ENCODE measurements at places on chromosomes 11 and 22.
A peak's percentile ranks its signal among the peaks of the same experiment; 100 is the strongest.

GRCh38 chr11:86459002-86459385, 84.3 kb downstream of the CCDC81 start:
- DNase-seq = no peak

GRCh38 chr11:122981388-122982264, at the start of gene BSX:
TSS of gene BSX (minus strand) at chr11:122981834. CDS start at chr11:122981671, 163 bp downstream.
- DNase-seq = peak; percentile 95

DNA sequence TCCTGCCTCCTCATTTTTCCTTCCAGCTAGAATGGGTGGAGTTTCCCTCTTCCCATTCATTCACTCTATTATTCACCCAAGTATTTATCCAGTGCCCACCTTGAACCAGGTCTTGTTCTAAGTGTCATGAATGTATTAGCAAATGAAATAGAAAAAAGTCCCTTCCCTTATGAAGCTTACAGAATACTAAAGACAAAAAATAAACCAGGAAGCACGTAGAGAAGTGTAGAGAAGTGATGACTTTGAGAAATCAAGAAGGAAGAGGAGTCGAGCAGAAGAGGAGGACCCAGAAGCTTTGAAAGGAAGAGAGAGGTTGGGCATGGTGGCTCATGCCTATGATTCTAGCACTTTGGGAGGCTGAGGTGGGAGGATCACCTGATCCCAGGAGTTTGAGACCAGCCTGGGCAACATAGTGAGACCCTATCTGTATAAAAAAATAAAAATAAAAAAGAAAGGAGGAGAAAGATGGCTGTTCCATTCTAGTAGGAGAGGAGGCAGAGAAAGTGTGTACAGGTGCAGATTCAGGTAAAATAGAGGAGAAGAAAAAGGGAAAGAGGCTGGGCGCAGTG, 17.1 kb upstream of the SYVN1 start:
- DNase-seq = no peak

DNA sequence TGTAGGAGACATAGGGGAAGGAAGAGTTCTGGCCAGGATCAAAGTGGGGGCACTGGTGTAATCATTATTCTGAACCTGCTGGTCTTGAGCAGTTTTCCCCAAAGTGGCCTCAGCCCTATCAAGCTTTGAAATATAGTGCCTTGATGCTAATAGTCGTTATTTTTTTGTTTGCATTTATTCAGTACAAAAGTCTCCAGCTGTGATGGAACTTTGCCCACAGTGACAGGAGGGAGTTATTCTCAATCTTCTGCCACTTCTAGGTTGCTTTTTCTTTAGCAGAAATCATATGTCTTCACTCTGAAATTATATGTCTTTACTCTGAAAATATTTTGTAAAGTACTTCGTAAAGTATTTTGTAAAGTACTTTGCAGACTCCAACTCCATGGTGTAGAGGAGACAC, 93.1 kb downstream of the FAT3 start:
- DNase-seq = no peak

GRCh38 chr11:34343153-34343552, 14.7 kb downstream of the ABTB2 start:
- no peak for DNase-seq

- DNase-seq = no peak
Measured at GRCh38 chr22:32518381-32518780, 43.8 kb downstream of the FBXO7 start.

DNA sequence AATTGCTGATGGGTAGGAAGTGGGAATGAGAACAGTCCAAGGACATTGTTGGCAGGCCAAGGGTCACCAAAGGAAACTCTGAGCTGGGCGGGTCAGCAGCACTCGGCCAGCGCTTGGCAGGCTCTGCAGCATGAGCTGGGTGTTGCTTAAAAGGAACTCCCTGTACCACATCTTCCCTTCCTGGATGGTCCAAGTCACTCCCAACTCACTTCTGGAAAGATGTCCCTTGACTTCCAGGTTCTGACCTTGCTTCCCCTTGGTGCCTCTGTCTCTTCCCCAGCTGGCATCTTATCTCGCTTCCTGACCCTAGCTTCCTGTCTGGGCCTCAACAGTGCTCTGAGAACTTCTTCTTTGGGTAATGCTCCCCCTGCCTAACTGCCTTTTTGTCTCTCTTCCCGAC, 24.8 kb upstream of the SWAP70 start:
- no peak for DNase-seq

DNA sequence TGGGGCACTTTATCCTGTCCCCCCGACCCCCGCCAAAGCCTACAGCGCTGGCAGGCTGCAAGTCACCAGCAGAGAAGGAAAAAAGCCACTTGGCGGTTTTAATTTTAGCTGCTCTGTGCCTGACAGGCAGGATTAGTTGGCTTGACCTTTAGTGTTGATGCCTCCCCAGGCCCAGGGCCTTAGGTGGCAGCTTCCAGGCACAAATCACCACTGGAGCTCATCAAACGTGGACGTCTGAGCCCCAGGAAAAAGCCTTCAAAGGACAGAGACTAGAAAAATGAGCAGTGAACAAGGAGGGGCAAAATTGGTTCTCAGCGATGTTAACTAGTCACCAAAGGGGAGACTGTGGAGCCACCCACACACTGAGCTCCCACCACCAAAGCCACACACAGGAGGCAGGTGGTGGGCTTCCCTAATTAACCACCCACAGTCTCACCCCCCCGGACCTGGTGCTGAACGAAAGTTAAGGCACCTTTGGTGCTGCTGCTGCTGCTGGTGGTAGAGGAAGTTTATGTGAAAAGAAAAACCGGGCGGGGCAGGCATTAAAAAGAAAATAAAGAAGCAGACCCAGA, 4.4 kb upstream of the PYGM start:
- DNase-seq = no peak

- DNase-seq = no peak
Measured at GRCh38 chr11:110098645-110099044, 5.5 kb downstream of the ZC3H12C start.

- DNase-seq = no peak
Measured at GRCh38 chr11:83545494-83546260, 259.5 kb upstream of the CCDC90B start.

GRCh38 chr11:11961399-11962028, 46.9 kb downstream of the DKK3 start:
- DNase-seq = no peak

- DNase-seq = no peak
Measured at GRCh38 chr11:47498584-47499152, 49.7 kb upstream of the RAPSN start.

DNA sequence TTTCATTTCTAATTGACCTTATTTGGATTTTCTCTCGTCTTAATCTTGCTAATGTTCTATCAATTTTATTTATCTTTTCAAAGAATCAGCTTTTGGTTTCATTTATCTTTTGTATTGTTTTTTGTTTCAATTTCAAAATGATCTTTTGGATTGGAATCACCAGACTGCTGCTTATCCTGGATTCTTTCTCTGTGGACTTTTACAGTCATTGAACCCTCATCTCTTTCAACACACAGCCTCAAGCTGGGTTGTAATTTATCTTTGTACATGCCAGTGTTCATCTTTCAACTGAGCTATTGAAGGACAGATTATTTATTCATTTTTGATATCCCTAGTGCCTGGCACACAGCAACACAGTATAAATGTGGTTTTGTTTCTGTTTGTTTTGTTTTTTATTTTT, 195.9 kb downstream of the ARHGAP42 start:
- no peak for DNase-seq

GRCh38 chr11:10777806-10778205, 26.8 kb downstream of the CTR9 start:
- no peak for DNase-seq

DNA sequence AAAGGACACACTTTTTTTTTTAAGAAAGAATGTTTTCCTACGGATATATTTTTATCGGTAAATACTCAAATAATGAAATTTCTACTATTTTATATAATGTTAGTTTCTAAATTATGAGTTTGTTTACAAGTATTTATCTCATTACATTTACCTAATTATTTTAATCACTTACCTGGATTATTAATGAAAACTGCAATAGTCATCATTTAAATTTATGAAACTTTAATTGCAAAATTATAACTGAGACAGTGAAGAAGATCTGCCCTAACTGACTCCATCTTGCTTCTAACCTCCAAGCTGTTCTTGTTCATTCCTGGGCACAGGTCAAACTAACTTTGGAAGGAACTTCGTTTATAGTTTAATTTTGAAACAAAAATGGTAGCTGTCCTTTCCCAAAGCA, 25.2 kb upstream of the VSTM5 start:
- DNase-seq = no peak

- no peak for DNase-seq
Measured at GRCh38 chr22:45067731-45068130, 57.9 kb upstream of the PHF21B start.

DNA sequence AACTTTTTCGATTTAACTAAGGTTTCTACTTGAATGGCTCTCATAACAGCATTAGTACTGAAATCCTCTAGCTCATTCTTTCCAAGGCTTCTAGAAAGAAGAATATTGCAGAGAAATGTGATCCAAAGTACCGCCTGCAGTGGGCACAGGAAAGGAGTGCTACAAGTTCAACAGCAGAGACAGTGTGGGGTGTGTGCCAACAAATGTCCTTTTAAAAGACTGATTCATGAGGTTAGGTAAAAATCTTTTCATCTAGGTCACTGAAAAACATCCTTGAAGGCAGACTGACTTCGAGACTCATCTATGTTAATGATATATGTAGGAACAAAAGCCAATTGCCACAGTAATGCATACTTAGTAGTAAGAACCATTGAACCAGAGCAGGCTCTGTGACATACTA, 349.1 kb upstream of the PITPNB start:
- DNase-seq = no peak

- no peak for DNase-seq
Measured at GRCh38 chr11:71562120-71562519, 3.2 kb upstream of the KRTAP5-10 start.

DNA sequence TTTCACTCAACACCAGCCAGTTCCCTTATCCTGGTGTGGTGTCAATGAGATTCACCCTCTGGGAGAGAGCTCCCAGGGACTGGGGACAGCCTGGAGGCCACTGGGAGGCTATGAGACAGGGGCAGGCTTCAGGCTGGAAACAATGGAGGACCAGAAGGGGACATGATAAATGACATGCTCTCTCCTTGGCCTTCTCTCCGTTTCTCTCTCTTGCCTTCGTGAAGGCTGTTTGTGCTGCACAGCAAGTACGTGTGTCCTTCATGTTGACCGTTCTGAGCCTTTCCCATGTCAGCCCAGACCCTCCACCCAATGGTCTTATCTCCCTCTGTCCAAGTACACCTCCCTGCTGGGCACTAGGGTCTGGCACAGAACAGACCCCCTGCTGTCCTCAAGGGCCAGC, 1.6 kb upstream of the LZTR1 start:
- no peak for DNase-seq

- peak; percentile 15 for DNase-seq
Measured at GRCh38 chr11:4704054-4704789, at the start of gene MMP26. TSS of gene MMP26 (plus strand) at chr11:4704784.

DNA sequence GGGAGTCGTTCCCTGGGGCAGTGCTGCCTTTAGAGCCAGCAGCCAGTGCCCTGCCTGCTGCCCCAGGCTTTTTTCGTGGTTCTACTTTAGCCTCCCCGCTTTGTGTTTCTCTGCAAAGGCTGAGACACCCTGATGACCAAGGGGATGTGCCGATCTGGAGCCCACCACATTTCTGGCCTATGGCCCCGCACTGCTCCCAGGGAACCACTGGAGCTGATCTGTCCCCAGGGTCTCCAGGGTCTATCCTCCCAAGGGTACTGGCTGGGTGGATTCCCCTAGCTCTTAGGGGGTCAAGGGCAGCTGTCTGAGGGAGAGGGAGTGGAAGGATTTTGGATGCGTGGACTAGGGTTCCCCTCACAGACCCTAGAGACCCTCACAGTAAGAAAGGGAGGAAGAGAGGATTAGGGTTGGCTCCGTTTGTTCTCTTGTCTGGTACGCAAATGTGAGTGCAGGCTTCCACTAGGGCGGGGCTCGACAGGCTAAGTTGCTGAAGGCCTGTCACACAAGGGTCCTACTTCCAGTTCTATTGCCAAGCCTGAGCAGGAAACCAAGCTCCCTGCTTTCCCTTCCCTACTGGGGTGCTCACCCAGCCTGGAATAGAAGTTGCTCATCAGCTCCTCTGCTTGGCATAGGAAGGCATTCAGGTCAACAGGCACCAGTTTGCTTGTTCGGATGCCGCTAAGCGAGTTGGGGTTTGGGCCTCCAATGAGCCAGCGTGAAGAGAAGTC, 19.3 kb downstream of the TREH start:
- DNase-seq = no peak

GRCh38 chr11:43177975-43178374, 133.8 kb upstream of the API5 start:
- DNase-seq = no peak

DNA sequence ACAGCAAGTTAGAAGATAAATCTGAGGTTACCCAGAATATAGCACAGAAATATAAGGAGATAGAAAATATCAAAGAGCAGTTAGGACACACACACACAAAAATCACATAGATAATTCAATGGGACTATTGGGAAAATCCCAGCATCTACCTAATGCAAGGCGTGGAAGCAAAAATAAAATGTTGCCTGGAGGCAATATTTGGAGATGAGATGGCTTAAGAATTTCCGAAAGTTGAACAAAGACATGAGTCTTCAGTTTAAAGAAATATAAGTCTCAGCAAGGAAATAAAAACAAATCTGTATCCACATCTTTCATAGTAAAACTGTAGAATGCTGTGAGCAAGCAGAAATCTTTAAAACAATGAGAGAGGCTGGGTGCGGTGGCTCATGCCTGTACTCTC, 29.5 kb upstream of the ACR start:
- DNase-seq = no peak

- DNase-seq = no peak
Measured at GRCh38 chr22:49776891-49777290, 50.8 kb downstream of the BRD1 start.

GRCh38 chr11:24781288-24781687, 284.4 kb downstream of the LUZP2 start:
- DNase-seq = no peak

GRCh38 chr22:47446821-47447810, 684.7 kb downstream of the TBC1D22A start:
- no peak for DNase-seq

GRCh38 chr11:40274017-40274416, 1185.4 kb downstream of the LRRC4C start:
- no peak for DNase-seq

DNA sequence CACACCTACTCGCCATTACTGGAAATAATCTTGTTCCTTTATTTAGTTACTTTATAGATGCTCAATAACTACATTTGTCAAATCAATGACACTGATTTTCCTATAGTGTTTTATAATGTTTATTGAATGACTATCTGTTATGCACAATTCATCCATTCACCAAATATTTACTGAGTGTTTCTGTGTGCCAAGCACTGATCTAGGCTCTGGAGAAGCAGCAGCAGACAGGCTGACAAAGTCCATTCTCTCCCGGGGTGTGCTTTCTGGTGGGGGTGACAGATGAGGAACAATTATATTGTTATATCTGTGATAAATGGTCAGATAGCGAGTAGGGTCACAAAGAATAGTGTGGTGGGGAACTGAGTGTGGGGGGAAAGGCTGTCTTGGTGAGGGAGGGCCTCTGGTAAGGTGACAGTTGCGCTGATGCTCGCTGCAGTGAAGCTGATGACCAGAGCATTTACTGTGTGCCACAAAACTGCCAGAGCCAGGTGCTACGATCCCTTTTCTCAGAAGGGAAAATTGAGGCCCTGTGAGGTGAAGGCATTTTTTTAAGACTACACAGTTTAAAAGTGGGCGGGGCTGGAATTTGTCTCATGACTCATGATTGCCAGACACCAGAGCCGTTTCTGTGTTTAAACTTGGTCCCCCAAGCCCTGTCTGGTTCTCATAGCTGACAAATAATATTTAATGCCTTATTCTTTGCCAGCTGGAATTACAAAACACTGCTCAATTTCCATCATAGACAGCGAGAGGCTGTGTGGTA, 10.2 kb downstream of the PACS1 start:
- no peak for DNase-seq

Data from nephron progenitor cell (in vitro differentiated cells).